ENCODE measurements at places on chromosomes 3 and 15.
A peak's percentile ranks its signal among the peaks of the same experiment; 100 is the strongest.

DNA sequence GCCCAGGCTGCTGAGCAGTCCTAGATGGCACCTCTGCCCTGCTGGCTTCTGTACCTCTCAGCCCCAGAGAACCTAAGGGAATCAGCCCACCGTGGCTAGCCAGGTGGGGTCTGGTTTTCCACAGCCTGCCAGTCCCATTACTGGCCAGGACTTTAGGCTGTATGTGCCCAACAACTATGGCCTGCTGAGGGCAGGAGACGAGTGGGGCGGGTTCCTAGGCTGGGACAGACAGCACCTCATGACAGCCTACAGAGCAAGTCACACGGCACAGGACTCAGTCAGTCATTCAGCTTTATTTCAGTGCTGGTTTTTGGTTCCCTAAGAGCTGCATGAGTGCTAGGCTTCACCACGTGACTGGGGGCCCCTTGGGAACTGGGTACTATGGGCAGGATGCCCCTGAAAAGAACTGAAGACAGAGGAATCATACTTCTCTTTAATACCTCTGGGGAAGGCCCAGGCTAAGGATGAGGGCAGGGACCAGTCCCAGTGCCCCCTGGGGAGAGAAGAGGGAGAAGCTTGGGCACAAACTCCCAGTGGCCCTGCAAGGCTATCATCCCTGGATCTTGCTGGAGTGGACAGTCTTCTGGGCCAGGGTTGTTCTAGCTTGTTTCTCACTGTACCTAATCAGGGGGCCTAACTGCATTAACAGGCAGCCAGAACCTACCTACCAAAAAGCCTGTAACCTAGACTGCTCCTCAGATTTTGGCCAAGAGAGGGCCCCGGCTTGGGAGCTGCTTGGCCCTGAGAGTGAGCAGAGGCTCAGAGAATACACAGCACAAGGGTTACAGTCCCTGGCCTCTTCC, 14.8 kb downstream of the CLK3 start:
- DNase-seq = no peak

DNA sequence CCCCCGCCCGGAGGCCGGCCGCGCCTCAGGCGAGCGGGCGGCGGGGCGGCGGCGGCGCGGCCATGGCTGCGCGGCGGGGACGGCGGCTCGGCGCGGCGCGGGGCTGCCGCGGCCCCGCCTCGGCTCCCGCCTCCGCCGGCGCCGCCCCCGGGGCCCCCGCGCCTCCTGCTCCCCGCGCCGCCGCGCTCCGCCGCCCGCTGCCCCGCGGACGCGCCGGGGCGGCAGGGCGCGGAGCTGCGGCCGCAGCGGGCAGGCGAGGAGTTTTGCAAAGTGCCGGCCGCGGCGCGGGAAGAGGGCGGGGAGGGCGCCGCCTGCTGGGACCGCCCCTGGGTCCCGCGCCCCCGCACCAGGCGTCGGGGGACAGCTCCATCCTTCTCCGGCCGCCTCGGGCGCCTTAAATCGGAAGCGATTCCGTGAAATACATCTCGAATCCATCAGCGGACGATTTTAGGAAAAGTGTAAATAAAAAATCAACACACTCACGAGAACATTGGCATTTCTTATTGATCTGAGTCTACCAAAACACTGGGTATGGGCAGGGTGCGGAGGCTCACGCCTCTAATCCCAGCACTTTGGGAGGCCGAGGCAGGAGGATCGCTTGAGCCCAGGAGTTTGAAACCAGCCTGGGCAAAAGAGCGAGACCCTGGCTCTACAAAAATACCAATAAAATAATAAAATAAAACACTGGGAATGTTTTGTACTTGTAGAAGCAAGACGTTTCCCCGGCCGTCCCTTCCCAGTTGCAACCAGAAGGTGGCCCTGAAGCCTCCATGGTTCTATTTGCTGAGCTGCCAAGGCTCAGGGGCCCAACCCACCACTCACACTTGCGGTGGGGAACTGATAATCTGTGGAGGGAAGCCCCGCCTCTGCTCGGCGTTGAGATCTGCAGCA, 136.9 kb downstream of the NUP210 start:
- DNase-seq = no peak

- no peak for DNase-seq
These were observed 59.8 kb upstream of the INSYN1 start for GRCh38 chr15:73812806-73813465.

DNA sequence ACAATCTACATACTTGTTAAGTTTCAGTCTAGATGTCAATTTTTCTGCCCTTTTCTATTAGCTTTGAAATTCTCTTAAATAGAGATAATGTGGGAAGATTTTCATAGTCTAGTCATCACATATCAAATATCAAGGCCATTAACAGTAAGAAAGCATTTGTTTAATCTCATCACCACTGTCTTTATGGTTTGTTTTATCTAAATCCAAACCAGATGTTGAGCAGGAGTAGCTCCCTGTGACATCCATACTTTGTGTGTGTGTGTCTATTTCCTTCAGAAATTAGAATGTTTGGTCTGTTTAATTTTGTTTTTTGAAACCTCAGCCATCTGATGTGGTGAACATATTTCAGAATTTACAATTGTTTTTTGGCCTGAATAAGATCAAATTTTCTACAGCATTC, 23.1 kb upstream of the GOLGA8B start:
- no peak for DNase-seq

GRCh38 chr3:159260049-159260662, 458.3 kb downstream of the MFSD1 start:
- DNase-seq = no peak

DNA sequence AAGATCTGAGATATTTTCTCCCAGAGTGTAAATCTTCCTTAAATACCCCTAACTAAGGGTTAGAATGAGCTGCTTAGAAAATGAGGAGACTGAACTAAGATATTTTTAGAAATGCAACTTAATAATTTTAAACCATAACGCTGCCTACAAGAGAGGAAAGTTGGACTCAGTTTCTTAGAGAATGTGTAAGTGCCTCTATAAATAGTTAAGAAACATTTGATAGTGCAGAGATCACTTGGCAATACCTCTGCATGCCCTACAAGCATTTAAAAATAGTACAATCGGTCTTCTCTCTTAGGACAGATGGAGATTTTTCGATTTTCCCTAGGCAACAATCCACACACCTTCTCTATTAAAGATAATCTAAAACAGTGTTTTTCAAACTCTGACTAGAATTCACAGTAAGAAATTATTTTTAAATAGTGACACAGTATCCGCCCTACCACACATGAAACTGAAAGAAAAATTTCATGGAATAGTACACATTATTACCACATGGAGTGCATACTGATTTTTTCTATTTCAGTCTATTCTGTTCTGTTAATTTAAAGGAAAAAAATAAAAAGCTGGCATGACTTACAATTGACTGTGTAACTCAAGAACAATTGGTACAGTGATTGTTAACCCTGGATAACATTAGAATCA, 83.2 kb downstream of the GADL1 start:
- DNase-seq = no peak

DNA sequence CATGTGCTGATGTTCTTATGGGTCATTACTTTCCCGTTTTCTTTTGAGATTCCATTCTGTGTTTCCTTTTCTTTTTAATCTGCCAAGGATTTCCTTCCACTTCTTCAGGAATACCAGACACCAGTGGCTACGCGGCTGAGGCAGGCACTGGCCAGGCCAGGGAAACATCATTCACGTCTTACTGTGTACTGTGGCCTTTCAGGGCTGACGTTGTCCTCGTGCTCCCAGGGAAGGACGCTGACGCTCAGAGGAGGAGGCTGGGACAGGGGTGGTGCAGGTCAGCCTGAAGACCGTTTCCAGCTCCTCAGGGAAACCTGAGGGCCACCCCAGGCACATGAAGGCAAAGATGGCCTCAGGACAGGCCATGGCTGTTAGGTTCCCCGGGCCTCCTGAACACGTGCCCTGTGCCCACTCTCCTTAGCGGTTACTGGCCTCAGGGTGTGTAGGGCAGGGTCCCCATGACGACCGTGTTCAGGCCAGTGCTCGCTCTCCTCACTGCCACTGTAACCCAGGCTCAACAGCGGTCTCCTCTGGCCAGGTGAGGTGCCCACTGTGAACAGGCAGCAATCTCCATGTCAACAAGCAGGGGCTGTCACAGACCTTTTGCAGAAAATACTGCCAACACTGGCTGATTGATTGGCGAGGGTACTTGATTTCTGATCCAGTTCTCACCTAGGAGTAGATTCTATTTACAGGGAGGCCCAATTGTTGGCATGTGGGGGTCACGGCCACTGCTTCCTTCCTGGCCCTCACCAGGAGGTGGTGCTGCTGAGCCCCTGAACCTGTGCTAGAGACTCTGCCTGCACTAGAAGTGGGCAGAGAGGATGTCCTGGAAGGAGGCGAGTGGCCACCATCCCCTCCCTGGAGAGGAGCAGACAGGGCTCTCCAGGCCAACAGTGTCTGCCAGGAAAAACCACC, 169.5 kb downstream of the ATP10A start:
- peak; percentile 54 for DNase-seq

GRCh38 chr15:80325206-80325605, 73.2 kb upstream of the CTXND1 start:
- no peak for DNase-seq

- DNase-seq = no peak
These were observed 494.2 kb upstream of the AGTR1 start for GRCh38 chr3:148203297-148204010.

- peak; percentile 75 for DNase-seq
These were observed 2.5 kb downstream of the PDZRN3 start for GRCh38 chr3:73622091-73622805.

DNA sequence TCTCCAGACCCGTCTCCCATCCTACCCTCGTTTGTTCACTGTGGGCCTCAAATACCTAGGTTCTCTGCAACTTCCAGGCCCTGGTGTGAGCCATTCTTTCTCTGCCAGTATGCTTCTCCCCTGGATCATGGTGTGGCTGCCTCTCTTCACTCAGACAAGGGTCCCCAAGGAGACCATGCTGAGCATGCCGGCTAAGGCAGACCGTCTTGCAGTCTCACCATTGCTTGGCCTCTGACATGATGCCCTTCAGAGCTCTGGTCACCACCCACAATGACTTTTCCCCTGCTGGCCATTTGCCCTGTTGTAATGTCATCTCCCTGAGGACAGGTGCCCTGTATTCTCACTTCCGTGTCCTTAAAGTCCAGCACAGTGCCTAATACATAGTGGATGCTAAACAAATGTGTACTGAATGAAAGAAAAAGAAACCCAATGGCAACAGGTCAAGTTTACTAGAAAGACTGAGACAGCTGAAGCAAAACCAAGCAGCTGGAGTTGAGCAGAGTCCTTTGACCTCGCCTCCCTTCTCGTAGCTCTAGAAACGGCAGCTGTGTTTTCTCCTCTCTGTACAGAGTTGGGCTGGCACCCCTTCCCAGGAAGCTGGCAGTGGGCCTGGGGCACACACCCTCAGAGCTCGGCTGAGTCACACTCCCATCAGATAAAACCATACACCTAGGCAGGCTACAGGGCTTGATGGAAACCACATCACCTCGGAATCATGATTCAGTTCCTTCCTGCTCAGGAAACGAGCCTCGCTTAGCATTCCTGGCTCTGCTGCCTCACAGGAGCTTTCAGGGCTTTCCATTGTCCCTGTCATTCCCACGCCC, 8.6 kb downstream of the TLR9 start:
- peak; percentile 76 for DNase-seq

DNA sequence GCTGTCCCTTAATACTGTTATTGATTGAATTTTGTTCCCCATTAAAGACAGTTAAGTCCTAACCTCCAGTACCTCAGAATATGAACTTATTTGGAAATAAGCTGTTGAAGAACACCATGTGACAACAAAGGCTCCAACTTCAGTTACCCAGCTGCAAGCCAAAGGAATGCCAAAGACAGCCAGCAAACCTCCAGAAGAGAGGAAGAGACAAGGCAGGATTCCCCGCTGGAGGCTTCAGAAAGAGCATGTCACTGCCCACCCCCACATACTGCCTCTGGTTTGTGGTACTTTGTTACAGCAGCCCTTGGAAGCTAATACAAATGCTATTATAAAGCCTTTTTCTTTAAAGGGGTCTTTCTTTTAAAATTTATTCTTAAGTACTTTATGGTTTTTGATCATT, 18.4 kb upstream of the NEK10 start:
- DNase-seq = no peak

DNA sequence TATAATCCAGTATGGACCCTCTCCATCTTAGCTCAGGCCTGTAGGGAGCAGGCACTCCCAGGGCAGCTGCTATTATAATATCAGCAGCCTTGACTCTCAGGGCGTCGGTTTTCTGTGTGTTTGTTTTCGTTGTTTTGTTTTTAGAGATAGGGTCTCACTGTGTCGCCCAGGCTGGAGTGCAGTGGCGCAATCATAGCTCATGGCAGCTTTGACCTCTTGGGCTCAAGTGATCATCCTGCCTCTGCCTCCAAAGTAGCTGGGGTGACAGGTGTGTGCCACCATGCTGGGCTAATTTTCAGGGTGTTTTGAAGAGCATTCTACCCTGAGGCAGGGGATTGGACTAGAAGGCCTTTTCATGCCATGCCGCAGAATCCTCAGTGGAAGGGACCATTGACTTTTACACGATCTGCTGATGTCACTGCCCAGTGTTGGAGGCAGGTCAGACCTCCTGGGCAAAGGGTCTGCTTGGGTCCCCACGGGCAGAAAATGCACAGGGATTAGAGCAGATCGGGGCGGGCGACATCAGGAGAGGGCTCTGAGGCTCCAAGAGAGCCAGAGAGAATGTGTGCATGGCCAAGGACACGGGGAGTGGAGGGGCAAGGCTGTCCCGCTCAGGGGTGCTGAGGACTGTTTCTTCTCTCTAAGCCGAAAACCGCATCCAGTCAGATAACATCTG, 7.8 kb downstream of the MELTF start:
- no peak for DNase-seq

GRCh38 chr3:10292505-10293419, at the start of gene GHRL:
TSS of gene GHRL (minus strand) at chr3:10292947. CDS start at chr3:10290180, 2,767 bp downstream.
- DNase-seq = no peak

- no peak for DNase-seq
These were observed 138.9 kb upstream of the LINGO1 start for GRCh38 chr15:77771616-77772015.

DNA sequence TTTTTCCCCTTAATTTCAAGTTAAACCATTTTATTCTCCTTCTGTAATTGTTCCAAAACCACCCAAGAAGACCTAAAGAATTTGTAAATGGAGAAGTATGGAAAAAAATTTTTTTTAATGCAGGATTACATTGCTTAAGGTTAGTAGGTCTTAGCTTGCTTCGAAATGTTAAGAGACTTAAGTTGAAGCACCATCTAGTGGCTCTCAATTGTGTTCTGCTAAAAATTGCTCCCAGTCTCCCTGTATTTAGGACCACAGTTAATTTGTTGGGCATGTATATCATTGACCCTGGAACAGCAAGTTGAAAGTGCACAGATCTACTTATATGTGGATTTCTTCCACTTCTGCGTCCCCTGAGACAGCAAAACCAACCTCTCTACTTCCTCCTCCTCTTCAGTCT, 32.4 kb downstream of the CD200R1L start:
- DNase-seq = no peak

GRCh38 chr15:78695854-78696253, 54.8 kb upstream of the CHRNB4 start:
- no peak for DNase-seq

DNA sequence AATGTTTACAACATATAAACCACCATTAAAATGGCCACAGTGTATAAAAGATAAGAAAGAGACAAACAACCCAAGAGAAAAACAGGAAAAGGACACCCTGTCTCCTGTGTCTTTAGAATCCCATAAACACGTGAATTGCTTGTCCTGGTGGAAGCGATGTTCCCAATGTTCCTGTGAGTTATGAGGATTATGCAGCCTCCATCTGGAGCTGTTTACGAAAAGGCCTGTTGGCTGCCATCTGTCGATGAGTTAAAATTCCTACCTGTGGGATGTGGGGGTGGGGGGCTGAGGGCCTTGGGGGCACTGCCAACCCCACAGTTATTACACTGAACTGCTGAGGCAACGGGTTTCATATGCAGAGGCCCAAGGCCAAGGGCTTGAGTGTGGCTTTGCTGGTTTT, 13.6 kb downstream of the NISCH start:
- DNase-seq = no peak

GRCh38 chr3:163601426-163601825, 1476.9 kb downstream of the SI start:
- DNase-seq = no peak
